A549 treated with CORT108297 at 1 μM for 4 hours (cell line): ENCODE measurements at places on chromosomes 6 and 20. TPM values are rescaled to one million over a fixed set of nuclear protein-coding genes. Genes with fewer than 3 reads are reported as not detected.

ZCCHC3 gene
- total RNA-seq, result 16.6 to 23.7 TPM (median 20.4 TPM) in 5 replicates

COL12A1 gene
- total RNA-seq, result 3.8 to 6.4 TPM (median 5.2 TPM) in 5 replicates

MACROD2 gene
- 0.23 to 0.92 TPM (median 0.61 TPM) in 5 replicates for total RNA-seq

CTAGE9 gene
- total RNA-seq, result not detected in 5 replicates

NPEPL1 gene
- 28.2 to 38.3 TPM (median 36.0 TPM) in 5 replicates for total RNA-seq

RAB44 gene
- 0.03 to 0.08 TPM (median 0.05 TPM) in 4 of 5 replicates, not detected in the other for total RNA-seq

NRSN1 gene
- total RNA-seq, result not detected in 5 replicates

ULBP1 gene
- total RNA-seq, result 0.74 to 1.1 TPM (median 1.0 TPM) in 5 replicates

DCBLD1 gene
- 27.0 to 37.2 TPM (median 32.6 TPM) in 5 replicates for total RNA-seq

ZNF217 gene
- total RNA-seq, result 16.0 to 26.8 TPM (median 21.8 TPM) in 5 replicates

CPXM1 gene
- total RNA-seq, result 0.02 TPM in 1 of 5 replicates, not detected in the others

THBS2 gene
- not detected in 5 replicates for total RNA-seq

DLL1 gene
- total RNA-seq, result 0.12 to 0.26 TPM (median 0.20 TPM) in 5 replicates

KIFC1 gene
- total RNA-seq, result 41.3 to 47.9 TPM (median 45.8 TPM) in 5 replicates

FAM162B gene
- total RNA-seq, result not detected in 5 replicates

KCNG1 gene
- total RNA-seq, result 15.0 to 32.1 TPM (median 19.5 TPM) in 5 replicates

IL20RA gene
- 0.02 TPM in 1 of 5 replicates, not detected in the others for total RNA-seq

FILIP1 gene
- total RNA-seq, result 0.18 to 0.53 TPM (median 0.32 TPM) in 5 replicates

MAP3K5 gene
- total RNA-seq, result 2.6 to 3.5 TPM (median 2.8 TPM) in 5 replicates

GMPR gene
- 1.3 to 2.2 TPM (median 1.8 TPM) in 5 replicates for total RNA-seq
